ENCODE measurements at places on chromosomes 7 and 10.

GRCh38 chr7:155701972-155702544, 57.6 kb downstream of the RBM33 start:
- DNase-seq, result no peak

GRCh38 chr10:88178758-88179157, 315.3 kb downstream of the PTEN start:
- DNase-seq, result no peak

DNA sequence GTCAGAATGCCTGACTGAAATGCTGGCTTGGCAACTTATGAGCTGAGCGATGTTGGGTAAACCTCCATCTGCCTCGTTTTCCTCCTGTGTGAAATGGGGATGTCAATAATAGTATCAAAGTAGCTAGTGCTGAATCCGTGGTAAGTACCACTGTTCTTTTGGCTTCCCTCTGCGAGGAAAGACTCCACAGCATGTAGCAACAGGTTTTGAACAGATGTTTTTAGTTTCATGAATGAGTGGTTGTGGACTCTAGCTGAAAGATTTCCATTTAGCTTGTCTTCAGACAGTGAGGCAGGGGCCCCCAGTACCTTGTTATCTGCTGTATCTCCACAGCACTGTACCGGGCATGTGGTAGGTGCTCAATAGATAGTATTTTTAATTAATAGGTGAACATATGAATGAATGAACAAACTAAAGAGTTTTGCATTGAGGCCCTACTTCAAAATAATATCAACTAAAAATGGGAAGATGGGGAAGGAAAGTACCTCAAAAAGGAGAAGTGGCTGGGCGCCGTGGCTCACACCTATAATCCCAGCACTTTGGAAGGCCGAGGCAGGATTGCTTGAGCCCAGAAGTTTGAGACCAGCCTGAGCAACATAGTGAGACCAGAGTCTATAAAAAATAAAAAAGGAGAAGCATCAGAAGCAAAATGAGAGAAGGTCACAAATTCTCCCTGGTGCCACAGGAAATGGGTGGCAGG, 5.6 kb upstream of the DLG5 start:
- no peak for DNase-seq

DNA sequence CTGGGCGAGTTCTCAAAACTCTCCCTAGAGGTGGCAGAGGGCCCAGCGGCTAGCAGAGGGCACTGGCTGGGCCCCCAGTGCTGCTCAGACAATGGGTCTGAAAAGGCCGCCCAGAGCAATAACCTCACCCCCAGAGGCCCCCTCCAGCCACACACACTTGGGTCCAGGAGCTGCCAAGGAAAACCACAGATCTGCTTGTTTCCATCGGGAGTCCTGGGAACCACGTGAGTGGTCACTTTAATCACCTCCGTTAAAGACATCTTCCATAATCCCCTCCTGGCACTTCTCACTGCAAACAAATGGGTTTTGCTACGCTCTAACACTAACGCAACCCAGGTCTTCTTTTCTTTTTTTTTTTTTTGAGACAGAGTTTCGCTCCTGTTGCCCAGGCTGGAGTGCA, 30.0 kb downstream of the NUDT1 start:
- DNase-seq, result no peak

GRCh38 chr10:96835899-96836298, 3.8 kb downstream of the LCOR start:
- no peak for DNase-seq

Measured in activated T-helper 1 cell treated with anti-CD3 and anti-CD28 coated beads, Interleukin-12 subunit alpha, Interleukin-12 subunit beta, Interleukin-2, Interleukin-4 antibody, amounts not matched to agents 30 ng/mL and 10 ng/mL and 1 ng/mL, durations not matched to agents 14 hours and 24 hours and 36 hours (primary cell).